ENCODE measurements at places on chromosomes 5 and 9. TPM values are rescaled to one million over a fixed set of nuclear protein-coding genes. Genes with fewer than 3 reads are reported as not detected.

Gene CCDC192
- total RNA-seq: not detected

DNA sequence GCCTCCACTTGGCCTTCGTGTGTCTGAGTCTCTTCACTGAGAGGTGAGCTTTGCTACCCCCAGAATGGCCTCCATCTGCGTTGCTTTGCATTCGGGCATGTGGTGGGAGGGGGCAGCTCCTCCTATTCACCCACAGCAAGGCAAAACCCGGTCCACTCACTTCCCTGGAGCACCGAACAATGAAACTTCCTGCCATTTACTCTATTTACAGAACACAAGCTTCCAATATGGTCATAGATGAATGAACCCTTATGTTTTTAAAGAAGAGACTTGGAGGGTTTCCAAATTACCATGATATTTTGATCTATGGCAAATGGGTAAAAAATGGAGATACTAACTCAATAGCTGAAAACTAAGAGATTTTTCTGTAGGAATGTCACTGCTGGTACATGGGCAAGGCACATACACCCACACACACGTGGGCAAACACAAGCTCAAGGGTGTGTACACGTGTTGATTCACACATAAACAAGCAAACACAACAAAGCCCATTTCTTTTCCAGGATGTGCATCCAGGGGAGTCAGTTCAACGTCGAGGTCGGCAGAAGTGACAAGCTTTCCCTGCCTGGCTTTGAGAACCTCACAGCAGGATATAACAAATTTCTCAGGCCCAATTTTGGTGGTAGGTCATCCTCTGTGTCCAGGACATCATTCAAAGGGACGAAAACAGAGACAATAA is 5.2 kb downstream of the GABRP start:
- DNase-seq: no peak

- no peak for DNase-seq
These were observed 1176.3 kb downstream of the CDH18 start for GRCh38 chr5:18811661-18812060.

DNA sequence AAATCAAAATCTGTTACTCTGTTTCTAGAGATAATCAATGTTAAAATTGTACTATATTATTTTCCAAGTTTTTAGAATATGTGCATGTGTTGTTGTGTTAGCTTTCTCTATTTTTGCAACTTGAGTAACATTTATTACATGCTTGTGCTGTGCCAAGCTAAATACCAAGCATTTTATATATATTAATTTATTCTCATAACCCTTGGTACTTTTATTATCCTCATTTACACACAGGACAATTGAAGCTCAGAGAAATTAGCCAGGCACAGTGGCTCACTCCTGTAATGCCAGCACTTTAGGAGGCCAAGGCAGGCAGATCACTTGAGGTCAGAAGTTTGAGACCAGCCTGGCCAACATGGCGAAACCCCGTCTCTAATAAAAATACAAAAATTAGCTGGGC is 254.0 kb upstream of the DMRT1 start:
- DNase-seq: no peak
